WTC11 (cell line): ENCODE measurements at places on chromosomes 16 and 17.

DNA sequence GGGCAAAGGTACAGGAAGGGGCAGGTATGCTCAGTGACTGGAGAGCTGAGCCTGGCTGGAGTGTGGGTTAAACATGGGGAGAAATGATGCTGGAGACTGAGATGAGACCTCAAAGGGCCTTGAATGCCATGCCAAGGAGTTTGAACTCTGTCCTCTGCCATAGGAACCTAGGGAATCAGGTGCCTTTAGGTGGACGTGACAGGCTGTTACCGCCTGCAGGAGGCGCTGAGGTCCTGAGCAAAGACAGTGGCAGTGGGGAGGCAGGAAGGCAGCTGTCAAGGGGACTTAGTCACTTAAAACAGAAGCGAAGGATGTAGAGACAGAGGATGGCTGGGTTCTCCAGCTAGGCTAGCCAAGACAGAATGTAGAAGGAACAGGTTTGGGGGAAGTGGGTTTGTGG, 9.1 kb downstream of the PSMB3 start:
- DNase-seq, result peak; percentile 73

- DNase-seq, result peak; percentile 69
Measured at GRCh38 chr17:40316571-40317344, 7.8 kb downstream of the RARA start.

- peak; percentile 68 for DNase-seq
Measured at GRCh38 chr16:84065536-84066132, 23.0 kb upstream of the SLC38A8 start.

- DNase-seq, result peak; percentile 74
Measured at GRCh38 chr17:4949321-4950074, 1.2 kb upstream of the PFN1 start.

DNA sequence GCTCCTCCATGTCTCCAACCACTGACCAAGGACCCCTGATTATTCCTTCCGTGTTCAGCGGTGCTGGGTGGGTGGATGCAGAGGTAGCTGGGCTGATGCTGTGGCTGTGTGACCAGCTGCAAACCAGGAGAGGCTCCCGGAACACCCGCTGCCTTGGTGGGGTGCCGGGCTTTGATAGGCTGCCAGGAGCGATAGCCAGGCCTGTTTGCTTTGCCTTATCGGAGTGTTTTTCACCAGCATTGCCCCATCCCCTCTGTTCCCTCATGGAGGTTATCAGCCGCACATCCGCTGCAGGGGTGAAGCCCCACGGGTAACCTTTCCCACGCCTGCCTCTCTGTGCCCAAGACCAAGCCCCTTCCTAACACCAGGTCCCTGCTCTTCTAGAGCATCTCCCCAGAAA, 354.3 kb downstream of the C16orf95 start:
- DNase-seq, result no peak

GRCh38 chr17:64154313-64154695, 24.4 kb upstream of the ERN1 start:
- DNase-seq, result no peak

- no peak for DNase-seq
Measured at GRCh38 chr17:59893676-59894100, 767 bp downstream of the RPS6KB1 start.

GRCh38 chr16:75718452-75718851, 7.8 kb downstream of the CPHXL start:
- no peak for DNase-seq

GRCh38 chr16:85338989-85339685, 226.9 kb upstream of the CIBAR2 start:
- no peak for DNase-seq

- DNase-seq, result peak; percentile 59
Measured at GRCh38 chr17:15436473-15437302, 30.7 kb downstream of the CDRT4 start.

DNA sequence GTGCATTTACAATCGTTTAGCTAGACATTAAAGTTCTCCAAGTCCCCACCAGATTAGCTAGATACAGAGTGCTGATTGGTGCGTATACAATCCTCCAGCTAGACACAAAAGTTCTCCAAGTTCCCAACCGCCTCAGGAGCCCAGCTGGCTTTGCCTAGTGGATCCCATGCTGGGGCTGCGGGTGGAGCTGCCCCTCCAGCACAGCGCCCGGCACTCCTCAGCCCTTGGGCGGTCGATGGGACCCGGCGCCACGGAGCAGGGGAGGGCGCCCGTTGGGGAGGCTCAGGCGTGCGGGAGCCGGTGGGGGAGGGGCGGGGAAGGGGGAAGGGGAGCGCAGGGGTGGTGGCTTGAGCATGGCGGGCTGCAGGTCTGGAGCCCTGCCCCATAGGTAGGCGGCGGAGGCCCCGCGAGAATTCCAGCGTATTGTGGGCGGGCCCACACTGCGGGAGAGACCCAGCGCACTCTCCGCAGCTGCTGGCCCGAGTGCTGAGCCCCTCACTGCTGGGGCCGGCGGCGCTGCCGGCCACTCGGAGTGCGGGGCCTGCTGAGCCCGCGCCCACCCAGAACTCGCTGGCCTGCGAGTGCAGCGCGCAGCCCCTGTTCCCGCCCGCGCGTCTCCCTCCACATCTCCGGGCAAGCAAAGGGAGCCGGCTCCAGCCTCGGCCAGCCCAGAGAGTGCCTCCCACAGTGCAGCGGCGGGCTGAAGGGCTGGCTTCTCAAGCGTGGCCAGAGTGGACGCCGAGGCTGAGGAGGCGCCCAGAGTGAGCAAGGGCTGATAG, 907.5 kb downstream of the CDH8 start:
- DNase-seq, result no peak

DNA sequence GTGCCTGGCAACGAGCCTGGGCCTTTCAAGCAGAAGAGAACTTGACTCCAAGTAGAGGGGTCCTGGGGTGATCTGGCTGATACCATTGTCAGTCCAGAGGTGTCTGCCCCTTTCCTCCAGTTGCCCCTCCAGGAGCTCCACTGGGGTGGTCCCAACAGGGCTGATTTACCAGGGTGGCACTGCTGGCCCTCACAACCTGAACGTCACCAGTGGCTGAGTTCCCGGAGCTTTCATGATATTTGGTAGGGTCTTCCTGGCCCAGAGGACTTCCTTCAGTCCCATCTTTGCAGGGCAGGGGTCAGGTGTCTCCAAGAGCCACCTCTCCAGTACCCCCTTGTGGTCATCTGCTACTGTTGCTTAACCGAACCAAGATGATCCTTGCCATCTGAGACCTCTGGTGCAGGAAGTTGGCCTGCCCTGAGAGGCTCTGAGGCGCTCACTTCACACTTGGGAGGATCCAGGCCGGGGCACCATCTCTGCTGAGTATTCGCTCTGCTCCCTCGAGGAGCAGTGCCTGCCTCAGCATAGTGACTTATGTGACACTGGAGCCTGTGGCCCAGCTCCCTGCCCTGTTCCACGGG, 3.5 kb downstream of the LIMD2 start:
- peak; percentile 56 for DNase-seq

GRCh38 chr17:46979147-46979863, at the start of gene RPRML:
Gene RPRML (minus strand): TSS chr17:46979253. CDS start chr17:46979007, 246 bp downstream.
- DNase-seq, result peak; percentile 59

DNA sequence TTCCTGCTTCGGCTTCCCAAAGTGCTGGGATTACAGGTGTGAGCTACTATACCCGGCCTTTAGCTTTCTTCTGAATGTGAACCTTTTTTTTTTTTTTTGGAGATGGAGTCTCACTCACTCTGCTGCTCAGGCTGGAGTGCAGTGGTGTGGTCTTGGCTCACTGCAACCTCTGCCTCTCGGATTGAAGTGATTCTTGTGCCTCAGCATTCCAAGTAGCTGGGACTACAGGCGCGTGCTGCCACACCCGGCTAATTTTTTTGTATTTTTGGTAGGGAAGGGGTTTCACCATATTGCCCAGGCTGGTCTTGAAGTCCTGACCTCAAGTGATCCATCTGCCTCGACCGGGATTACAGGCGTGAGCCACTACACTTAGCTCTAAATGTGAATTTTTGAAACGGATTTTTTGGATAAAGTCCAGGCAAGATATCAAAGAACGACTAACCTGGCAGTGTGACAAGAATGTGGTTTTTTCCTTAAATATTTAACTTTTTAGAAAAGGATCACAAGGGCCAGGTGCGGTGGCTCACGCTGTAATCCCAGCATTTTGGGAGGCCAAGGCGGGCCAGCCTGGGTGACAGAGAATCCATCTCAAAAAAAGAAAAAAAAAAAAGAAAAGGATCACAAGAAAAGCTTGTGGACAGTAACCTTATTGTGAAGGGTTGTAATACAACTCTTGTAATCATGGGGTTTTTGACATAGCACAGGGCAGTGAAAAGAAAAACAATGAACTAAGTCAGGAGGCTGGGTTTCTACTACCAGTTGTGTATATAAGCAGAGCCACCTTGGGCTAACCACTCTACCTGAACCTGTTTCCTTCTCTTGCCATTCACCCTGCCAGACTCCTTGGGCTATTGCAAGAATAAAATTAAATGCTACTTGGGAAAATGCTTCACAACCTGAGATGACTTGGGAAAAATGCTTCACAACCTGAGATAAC, 6.2 kb downstream of the BRCA1 start:
- no peak for DNase-seq

DNA sequence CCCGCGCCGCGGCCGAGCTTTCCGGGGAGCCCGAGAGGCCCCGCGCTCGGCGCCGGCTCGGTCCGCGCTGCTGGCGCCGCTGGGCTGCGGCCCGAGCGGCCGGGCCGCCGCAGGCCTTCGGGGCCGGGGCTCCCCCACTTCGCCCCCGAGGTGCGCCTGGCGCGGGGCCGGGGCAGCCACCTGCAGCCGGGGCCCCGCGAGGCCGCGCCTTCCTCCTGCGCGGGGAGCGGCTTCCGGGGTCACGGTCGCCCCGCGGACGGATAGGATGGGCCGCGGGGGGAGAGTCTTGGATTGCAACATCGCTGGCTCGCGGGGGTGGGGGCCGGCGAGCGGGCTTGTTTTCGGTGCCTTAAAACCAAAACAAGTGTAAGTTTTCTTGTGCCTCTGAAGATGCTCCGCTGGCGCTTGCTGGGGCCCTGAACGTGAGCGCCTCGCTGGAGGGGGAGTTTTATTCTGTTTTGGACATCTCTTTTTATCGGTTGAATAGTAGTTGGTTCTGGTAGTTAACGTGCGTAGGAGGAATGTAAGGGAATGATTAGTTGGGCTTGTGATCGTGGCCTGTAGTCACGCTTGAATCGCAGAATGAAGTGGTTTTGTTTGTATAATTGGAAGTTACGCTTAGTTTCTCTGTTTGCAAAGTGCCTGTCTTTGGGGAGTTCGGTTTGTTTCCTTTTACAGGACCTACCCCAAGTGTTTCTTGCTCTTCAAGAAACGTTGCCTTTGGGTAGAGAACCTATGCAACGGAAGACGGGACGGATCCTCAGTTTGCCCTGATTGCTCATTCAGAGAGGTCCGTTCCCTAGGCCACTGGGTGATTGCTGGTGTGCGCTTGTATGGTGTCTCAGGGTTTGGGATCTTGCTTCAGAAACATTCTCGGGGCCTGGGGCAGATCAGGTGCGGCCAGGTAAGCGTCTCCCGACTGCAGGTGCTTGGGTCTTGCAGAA, 724 bp downstream of the UBE2I start:
- DNase-seq, result no peak

- peak; percentile 85 for DNase-seq
Measured at GRCh38 chr17:73595479-73595878, 48.8 kb downstream of the SDK2 start.

- DNase-seq, result no peak
Measured at GRCh38 chr17:19877364-19877945, 9.7 kb upstream of the ULK2 start.

DNA sequence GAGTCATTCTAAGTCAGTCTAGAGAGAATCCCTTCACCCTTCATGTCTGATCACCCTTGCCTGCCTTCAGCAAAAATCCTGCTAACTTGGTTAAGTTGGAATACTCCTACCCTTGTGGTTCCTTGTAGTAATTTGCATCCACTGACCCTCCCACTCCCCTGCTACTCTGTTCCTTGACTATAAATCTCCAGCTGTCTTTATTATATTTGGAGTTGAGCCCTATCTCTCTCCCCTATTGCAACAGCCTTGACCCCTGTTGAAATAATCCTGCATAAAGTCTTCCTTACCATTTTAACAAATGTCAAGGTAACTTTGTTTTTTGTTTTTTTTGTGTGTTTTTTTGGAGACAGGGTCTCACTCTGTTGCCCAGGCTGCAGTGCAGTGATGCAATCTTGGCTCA, 590.1 kb downstream of the WWOX start:
- no peak for DNase-seq

DNA sequence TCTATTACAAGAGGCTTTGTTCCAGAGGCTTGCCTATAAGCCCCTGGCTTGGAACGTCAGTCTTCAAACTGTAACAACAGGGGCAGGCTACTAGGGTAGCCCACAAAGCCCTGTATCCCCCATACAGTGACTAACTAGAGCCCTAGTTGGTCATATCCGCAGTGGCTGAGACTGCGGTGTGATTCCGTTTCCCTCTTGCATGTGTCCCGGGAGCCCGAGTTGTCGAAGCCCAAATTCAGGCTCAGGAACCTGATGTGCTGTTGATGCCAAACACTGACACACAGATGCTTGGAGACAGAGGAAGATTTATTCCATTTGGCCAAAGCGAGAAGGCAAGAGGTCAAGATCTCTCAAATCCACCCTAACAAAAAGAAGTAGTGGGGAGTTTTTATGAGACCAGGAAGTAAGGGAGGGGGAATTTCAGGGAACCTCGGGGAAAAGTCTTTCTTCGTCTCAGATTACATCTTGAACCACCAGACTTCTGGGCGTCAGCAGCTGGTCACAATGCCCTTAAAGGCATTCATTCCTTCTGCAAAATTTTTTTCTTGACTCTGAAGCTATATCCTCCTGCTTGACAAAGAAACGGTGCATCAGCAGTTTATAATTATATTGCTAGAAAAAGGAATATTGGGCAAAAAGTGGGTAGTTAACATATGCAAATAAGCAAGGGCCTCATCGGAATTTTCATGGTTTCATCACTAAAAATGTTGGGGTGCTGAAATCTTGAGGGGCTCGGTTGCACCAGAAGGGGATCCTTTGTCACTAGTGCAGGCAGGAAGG, 879 bp downstream of the SLFN5 start:
- DNase-seq, result peak; percentile 27

DNA sequence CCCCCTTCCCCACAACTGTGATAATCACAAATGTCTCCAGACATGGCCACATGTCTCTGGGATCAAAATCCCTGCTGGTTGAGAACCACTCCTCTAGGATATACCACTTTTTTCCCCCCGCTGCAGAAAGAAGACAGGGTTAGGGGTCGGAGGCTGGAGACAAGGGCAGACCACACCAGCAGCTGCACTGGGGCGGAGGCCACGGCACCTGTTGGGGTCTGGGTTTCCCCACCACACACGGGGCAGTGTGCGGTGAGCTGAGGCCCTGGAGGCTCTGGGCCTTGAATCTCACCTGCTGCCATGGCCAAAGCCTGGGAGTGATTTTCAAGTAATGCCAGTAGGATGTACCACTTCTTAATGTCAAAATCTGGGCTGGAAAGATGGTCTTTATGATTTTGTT, 320.5 kb downstream of the SNX29 start:
- DNase-seq, result no peak
